ENCODE measurements at places on chromosomes 1 and 21. TPM values are rescaled to one million over a fixed set of nuclear protein-coding genes. Genes with fewer than 3 reads are reported as not detected.

Gene F13B
- not detected for total RNA-seq

Gene STYXL2
- 0.25 TPM for total RNA-seq

Gene CELA2B
- not detected for total RNA-seq

Gene DMRTA2
- total RNA-seq, result not detected

Gene TRNAU1AP
- total RNA-seq, result 14.8 TPM

Gene PPIAL4G
- total RNA-seq, result not detected

Gene TAS1R3
- 0.12 TPM for total RNA-seq

Gene PTAFR
- total RNA-seq, result 28.3 TPM

Gene SPRR5
- total RNA-seq, result not detected

Gene KLHL20
- total RNA-seq, result 25.8 TPM

Gene ARHGAP29
- total RNA-seq, result 63.2 TPM

Gene TSHB
- not detected for total RNA-seq

Gene MYBPH
- total RNA-seq, result not detected

Gene LCE6A
- total RNA-seq, result not detected

Gene CFAP107
- not detected for total RNA-seq

Gene SIPA1L2
- 31.6 TPM for total RNA-seq

Gene GBP1
- total RNA-seq, result 19.6 TPM

Data from omental fat pad (tissue), 4 donors.